Activated naive CD4-positive, alpha-beta T cell treated with anti-CD3 and anti-CD28 coated beads for 36 hours (primary cell): ENCODE measurements at places on chromosomes 11 and 22. TPM values are rescaled to one million over a fixed set of nuclear protein-coding genes. Genes with fewer than 3 reads are reported as not detected.

DNA sequence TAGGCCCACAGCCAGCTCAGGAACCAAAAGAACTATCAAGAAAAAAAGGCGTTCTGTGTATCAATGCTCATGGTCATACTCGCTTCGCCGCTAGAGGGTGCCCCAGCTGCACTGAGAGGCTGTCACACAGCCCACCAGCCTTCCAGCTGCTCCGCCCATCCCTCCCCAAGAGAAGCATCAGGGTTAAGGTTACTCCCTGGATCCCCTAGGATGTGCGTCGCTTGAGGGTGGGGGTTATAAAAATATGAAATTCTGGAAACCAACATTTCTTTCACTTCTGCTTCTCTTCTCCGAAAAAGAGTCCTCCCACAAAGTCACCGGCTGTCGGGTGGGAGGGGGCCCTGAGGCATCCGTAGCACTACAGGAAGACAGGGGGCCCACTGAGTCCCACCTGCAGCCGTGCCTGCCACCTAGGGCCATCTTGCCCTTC is 1.7 kb downstream of the CBX6 start:
- peak; percentile 94 for DNase-seq

DNA sequence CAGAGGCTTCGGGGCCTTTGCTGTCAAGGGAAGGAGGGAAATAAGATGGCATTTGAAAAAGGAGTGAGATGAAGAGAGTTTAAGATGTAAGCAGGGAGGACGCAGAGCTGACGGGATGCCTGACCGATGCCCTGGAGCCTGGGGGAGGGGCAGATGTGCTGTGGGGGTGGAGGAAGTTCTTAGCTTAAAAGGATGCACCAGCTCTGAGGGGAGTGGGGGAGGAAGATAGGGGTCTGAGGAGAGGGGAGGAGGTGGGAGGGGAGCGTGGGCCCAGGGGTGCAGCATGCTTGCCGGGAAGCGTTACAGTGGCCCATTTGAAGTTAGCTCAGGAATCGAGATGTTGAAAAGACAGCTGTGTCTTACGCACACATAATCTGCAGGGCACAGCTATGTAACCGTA is 56.3 kb downstream of the RPS6KA4 start:
- DNase-seq: no peak

DNA sequence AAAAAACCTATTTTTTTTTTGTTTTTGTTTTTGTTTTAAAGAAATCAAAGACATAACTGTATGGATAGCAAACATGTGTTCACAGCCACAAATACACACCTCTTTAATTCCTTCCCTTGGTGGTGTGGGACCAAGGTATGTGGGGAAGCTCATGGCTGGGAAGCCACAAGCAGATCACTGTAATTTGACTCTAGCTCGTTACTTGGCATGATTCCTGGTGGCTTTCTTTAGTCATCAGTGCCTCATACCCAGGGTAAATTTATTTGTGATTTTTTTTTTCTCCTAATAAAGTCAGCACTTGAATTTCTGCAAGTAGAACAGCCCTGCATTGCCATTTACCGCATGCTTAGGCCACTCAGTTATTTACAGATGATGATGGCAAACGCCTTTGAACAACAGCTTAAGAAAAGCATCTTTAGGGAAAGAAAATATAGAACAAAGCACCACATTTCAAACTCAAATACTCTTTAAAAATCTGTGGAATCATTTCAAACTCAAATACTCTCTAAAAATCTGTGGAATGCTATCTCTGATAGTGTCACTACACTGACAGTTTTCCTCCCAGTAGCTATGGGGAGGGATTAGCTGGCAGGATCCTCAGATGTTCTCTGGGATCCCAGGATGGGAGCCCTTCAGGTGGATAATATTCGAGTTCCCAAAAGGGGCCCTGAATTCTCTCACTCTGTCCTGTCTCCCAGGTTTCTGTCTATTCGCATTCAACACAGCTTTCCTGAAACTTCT is 687.2 kb downstream of the OPCML start:
- DNase-seq: no peak

OR51B5 gene
- total RNA-seq: not detected

GAB4 gene
- total RNA-seq: not detected
